Karpas-422 (cell line): ENCODE measurements at places on chromosomes 4 and X. TPM values are rescaled to one million over a fixed set of nuclear protein-coding genes. Genes with fewer than 3 reads are reported as not detected.
A peak's percentile ranks its signal among the peaks of the same experiment; 100 is the strongest.

DNA sequence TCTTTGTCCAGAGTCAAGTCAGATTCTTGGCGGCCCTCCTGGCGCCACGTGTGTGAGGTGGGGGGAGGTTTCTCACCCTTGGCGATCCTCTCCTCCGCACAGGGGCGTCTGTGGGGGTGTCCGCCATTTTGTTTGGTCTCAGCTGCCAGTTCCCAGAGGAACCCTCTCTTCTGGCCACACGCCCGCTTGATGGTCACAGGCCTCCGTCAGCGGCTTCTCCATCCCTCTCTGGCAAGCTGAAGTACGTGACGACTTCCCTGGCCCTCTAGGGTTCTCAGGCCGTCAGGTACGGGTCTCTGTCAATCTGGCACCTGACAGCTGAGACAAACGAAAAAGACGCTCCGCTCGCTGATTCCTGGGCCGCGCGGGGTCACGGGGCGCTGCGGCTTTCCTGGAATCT is 272.6 kb downstream of the TRIML1 start:
- no peak for DNase-seq

Gene MAGEA9B
- total RNA-seq: 0.11 TPM in 1 of 2 replicates, not detected in the other

Gene RNF150
- not detected in 2 replicates for total RNA-seq

- DNase-seq: no peak
Measured at GRCh38 chrX:137915466-137915865, 349.5 kb downstream of the ZIC3 start.

DNA sequence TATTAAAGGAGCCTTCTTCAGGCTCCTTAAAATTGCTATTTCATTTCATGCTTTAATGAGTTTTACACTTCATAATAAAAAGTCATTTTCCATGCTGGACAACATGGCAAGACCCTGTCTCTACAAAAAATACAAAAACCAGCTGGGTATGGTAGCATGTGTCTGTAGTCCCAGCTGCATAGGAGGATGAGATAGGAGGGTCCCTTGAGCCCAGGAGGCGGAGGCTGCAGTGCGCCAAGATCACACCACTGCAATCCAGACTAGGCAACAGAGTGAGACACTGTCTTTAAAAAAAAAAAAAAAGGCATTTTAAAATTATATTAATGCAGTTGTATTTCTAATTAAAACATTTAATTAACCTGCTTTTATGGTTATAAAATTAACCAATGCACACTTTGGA is 49.2 kb downstream of the PDS5A start:
- no peak for DNase-seq

- DNase-seq: no peak
Measured at GRCh38 chr4:100312615-100313350, 122.5 kb upstream of the DDIT4L start.

Gene CXCL1
- total RNA-seq: not detected in 2 replicates

- peak; percentile 44 for DNase-seq
Measured at GRCh38 chrX:108090491-108091263, 665 bp downstream of the PSMD10 start.

- no peak for DNase-seq
Measured at GRCh38 chr4:115711575-115711974, 598.2 kb upstream of the NDST4 start.

Gene CENPI
- 5.9 and 13.5 TPM in 2 replicates for total RNA-seq

Gene FAM149A
- total RNA-seq: 1.9 and 2.8 TPM in 2 replicates

Gene CHRNA9
- total RNA-seq: 0.15 and 0.25 TPM in 2 replicates

Gene WNK3
- 0.04 TPM in 2 replicates for total RNA-seq

- DNase-seq: peak; percentile 61
Measured at GRCh38 chrX:120452131-120452530, 17.0 kb downstream of the LAMP2 start.

DNA sequence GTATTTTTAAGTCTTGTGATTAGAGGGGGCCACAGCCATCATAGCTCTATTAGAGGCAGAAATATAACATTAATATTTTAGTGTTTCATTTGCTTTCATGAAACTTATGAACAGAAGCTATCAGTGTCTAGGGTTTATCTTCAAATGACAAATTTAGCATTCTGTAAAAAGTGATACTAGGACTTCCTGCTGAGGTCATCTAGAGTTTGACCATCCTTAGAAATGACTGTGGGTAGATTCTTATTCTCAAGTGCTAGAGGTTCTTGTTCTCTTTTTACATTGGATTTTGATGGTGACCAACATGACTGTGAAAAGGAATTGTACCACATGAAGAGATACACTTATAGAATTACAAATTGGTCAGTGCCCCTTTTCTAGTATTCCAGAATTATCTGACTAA is 568.6 kb downstream of the RPA4 start:
- DNase-seq: no peak

Gene BANK1
- 37.5 and 52.6 TPM in 2 replicates for total RNA-seq

Gene KLB
- total RNA-seq: not detected in 2 replicates

GRCh38 chrX:25154168-25154567 is 138.4 kb upstream of the ARX start:
- no peak for DNase-seq

DNA sequence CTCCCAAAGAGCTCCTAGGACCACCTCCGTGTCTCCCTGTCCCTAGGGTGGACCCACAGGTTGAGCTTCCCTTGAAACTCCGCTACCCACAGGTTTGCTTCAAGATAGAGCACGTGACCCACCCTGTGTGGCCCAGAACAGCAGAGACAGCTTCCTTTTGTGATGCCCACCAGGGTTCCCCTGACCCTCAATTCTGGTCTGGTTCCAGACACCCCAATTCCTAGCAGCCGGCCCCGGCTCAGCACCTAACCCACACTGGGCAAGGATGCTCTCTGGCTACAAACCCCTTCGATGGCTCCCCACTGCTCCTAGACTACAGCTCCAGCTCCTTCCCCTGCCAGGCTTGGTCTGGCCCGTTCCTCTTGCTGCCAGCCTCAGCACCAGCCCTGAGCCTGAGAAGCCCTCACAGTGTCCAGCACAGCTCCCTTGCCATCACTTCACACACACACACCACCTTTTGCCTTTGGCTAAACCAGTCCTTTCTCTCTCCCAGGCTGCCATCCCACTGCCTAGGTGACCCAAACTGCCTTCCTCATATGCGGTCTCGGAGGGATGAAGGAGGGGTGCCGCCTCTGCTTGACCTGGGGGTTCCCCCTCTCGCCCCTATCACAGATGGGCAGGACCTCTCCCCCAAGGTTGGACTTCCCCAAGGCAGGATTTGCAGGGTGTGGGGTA is 6.2 kb downstream of the PNCK start:
- no peak for DNase-seq

DNA sequence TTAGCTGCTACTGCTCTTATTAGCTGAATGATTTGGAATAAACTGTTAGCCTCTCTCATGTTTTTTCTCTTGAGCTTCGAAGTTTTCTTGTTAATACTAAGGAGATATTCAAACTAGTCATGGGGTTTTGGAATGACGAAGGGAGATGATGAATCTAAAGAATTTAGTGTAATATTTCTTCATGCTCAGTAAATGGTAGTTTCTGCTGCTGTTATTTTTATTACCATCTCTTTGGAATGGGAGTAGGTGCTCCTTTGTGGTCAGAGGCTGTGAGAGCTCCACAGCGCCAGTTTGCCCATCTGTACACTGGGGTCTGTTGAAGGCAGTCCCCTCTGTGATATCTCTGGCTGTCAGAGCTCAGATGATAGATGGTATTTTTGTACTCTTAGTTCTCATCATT is 33.7 kb downstream of the HTT start:
- no peak for DNase-seq

DNA sequence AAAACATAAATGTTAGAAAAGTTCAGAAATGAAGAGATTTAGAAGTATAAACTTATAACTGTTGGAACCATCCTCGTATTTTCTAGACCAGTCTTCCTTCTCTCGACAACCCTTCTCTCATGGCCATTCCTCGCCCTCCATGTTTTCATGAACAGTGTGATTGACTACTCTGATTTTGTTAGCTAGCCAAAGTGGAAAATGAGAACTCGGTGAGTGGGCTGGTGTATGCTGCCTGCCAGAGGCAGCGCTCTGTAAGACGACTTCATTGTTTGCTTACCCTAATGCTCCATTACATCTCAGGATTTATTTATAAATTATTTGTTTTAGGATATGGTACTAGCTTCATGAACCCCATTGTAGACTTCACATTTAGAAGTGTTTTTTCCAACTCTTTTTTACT is 153.0 kb downstream of the CBR4 start:
- no peak for DNase-seq

Gene TMPRSS11A
- total RNA-seq: not detected in 2 replicates

DNA sequence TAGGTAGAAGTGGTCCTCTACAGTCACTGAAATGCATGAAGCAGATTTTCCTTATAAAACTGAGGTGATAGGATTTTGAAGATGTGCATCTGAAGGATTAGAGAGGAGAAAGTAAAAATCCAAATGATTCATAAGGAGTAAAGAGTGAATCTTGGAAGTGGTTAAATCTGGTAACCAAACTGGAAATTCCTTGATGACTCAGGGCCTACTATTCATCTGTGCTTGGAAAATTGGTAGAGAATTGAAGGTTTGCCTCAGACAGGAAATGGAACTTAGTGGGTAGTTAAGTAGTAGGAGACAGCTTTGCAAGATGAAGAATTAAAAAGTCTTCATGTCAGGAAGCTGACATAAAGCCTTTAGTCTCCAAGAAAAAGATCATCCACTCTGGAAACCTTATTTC is 368.9 kb upstream of the CTSO start:
- DNase-seq: no peak

DNA sequence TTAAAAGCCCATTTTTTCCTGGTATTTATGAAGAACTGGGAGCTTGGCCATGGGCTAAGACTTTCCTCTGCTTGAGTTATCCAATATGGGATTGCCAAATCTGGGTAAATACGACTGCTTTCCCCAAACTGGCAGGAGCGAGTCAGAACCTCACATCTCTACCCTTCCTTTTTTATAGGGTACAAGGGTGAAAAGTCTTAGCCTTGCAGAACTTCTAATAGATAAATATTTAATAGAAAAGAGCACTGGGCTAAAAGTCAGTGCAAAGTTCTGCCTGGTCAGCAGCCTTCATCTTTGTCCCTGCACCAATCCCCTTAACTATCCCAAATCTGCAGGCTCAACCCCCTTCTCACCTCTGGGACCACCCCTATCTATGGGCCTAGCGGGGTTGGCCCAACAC is 61.6 kb upstream of the ACSL1 start:
- DNase-seq: no peak

DNA sequence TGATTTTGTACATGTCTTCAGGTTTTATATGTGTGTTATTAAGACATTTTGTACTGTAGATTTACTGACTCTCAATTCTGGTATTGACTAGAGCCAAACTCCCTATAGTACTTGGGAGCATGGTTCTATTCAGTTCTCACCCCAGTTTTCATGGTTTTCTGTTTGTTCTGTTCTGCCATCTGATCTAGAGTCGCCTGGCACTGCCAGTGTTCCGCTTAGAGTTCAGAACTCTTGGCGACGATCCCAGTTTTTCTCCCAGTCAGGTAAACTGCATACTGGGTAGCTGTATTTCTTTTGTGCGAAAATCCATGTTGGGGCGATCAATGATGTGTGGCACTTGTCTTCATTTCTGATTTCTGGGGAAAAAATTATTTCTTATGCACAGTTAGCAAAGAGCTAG is 78.0 kb downstream of the PHOX2B start:
- DNase-seq: no peak
